ENCODE measurements at places on chromosomes 12 and 14.

DNA sequence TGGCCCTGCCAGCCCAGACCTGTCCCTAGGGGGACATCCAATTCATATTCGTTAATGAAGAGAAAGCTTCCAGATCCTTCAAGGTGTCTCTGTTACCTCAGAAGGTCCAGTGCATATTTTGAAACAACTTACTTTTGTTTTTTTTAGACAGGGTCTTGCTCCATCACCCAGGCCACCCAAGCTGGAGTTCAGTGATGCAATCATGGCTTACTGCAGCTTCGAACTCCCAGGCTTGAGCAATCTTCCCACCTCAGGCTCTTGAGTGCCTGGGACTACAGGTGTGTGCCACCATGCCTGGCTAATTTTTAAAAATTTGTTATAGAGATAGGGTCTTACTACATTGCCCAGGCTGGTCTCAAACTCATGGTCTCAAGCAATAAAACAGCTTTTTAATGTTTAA, 48.4 kb downstream of the B4GALNT3 start:
- DNase-seq = no peak

DNA sequence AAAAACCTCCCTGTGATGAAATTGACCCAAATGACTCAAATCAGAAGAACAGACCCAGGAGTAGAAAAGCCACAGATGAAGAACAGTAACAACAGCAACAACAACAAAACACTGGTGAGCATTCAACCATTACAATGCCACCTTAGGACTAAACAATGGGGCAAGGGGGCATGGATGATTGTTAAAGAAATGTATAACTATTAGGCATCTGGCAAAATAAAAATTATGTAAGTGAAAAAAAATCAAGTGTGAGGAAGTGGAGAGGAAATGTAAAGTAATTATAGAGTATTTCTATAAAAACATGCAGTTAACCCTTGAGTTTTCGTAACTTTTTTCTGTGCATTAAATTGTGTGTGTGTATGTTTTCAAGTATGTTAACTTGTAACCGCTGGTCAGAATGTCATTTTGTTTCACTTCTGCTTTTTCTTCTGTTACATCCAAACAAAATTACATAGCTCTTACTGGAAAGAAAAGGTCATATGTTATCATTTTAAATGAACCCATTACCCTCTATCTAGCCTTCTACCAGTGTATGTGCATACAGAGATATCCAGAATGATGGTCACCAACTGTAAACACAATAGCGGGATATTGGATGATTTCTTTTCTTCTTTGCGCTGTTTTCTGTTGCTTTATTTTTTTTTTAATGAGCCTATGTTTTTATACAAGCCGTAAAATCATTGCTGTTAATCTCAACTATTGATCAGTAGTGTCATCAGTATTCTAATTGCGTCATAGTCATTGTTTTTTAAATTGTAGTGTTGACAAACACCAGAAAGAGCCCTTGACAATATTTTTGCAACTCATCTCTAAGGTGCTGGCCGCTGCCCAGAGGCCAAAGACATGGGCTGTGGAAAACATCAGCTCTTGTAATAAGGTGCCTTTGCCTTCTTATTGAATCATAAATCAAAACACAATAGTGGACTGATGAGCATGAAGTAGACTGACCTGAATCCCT, 170.6 kb downstream of the CRADD start:
- no peak for DNase-seq

DNA sequence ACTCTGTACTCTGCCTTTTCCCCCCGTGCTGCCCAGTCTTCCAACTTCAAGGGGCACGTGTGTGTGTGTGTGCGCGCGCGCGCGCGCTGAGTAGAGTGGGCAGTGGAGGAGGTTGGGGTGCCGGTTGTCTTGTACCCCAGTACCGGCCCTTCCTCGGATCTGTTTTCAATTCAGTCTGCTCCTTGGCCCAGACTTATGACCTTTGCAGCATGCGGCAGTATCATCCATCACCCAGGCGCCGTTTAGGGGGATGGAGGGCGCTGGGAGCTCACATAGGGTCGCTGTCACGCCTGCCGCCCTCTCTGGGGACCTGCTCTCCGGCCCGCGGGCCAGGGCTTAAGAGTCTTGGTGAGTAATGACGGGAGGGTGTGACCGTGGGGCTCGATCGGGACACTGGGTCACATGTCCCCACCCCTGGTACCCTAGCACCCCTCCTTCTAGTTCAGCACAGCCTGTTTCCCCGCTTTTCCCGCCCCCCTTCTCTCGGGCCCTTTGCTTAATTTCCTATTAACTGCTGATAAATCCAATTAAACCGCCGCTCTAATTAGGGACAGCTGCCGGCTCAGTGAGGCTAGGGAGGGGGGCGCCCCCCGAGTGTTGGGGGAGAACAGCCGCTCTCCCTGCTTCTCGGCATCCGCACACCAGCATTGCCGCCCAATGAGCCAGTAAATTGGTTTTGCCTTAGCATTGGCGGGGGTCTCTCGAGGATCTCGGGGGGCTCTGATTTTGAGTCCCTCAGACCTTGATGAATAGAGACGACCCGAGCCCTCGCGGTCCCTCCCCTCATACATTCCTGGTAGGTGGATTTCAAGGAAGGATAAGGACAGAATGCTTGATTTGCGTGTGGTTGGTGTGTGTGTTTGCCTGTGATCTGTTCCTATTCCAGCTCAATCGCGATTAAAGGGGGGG, 9.3 kb downstream of the STAC3 start:
- DNase-seq = no peak

GRCh38 chr14:51957950-51958349, 31.4 kb upstream of the RTRAF start:
- DNase-seq = no peak

DNA sequence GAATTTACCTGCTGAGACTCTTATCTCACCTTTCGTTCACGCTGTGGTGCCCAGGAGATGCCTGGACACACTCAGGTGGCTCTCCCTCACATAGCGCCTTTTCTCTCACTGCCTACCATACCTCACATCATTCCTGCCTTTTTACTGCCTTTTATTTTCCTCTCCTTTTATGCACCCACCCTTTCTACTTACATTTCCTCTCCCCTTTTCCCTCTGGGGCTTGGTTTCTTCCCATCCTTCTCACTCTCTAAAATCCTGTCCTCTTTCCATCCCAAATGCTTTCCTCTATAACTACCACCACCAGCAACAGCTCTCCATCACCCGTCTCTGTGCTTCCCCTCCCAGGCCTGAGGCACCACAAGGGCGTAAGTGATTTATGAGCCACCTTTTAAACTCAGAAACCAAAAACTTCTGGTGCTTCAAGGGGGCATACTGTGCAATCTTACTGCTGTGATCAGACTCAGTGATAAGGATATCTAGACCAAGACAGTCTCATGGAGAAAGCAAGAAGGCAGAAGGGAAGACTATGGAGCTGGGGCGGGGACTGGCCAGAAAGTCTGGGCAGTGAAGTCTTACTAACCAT, 32.7 kb upstream of the SMUG1 start:
- no peak for DNase-seq

DNA sequence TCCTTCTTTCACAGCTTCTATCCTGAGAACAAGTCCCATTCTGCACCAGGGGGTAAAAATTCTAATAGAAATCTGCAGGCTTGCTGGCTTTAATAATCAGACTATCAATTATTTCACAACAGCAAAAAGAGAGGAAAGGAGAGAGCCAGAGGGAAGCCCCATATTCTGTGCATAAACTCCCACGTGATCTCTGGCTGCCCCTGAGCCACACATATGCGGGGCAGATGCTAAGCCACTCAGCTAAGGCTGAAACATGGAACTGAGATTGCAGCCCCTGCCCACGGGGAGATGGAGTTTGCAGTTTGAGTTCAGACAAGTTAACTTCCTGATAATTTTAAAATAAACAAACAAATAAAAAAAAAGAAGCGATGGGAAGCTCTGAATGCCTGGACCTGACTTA, 254.4 kb upstream of the CCDC196 start:
- DNase-seq = no peak
